Fibroblast of skin of right quadriceps (primary cell): ENCODE measurements at places on chromosomes 5 and 9.

GRCh38 chr5:136526791-136527190 is 161.4 kb upstream of the TRPC7 start:
- no peak for DNase-seq

DNA sequence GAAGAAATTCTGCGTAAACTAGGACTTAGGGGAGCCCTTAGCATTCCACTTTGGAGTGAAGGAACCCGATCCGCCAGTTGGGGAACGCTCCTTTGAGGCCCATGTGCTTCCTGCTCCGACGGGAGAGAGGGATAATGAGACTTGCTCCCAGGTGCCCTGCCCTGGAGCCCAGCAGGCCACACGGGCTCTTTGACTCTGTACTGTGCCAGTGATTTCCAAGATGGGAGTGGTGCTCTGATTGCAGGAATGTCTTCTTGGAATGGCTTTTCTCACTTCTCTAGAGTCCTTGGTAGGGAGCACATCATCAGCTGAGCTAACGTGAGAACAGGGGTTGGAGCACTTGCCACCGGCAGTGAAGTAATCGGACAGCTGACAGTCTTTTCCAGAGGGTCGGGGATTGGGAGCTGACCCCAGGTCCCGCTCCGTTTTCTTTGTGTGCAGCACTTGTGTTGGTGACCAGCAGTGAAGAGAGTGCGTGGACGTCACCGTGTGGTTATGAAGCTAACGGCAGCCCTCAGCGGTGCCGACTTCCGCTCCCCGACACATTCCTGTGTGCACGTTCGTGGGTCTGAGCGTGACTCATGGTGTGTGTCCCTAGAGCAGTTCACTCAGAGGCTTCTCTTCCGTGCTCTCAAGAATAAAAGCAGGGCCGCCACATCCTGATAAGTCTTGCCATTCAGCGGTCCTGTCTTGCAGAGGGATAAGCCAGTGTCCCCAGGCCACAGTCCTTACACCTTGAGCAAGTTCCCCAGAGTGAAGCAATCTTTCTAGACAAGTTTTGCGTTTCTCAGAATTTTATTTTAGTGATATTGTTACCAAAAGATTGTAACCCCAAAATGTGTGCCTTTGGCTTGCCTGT is 25.6 kb downstream of the ABL1 start:
- DNase-seq: peak; percentile 97

GRCh38 chr5:81657386-81657785 is 93.5 kb downstream of the SSBP2 start:
- no peak for DNase-seq

- DNase-seq: peak; percentile 9
These were observed 10.5 kb upstream of the TRIM36 start for GRCh38 chr5:115180165-115180709.

GRCh38 chr5:168592014-168592368 is 12.8 kb upstream of the PANK3 start:
- DNase-seq: peak; percentile 41
